ENCODE measurements at places on chromosomes 13 and 19. TPM values are rescaled to one million over a fixed set of nuclear protein-coding genes. Genes with fewer than 3 reads are reported as not detected.

The CPB2 gene
- 74.4 TPM for total RNA-seq

The TNFRSF19 gene
- 17.9 TPM for total RNA-seq

The ZNF726 gene
- total RNA-seq: 2.0 TPM

The HTR2A gene
- 0.90 TPM for total RNA-seq

DNA sequence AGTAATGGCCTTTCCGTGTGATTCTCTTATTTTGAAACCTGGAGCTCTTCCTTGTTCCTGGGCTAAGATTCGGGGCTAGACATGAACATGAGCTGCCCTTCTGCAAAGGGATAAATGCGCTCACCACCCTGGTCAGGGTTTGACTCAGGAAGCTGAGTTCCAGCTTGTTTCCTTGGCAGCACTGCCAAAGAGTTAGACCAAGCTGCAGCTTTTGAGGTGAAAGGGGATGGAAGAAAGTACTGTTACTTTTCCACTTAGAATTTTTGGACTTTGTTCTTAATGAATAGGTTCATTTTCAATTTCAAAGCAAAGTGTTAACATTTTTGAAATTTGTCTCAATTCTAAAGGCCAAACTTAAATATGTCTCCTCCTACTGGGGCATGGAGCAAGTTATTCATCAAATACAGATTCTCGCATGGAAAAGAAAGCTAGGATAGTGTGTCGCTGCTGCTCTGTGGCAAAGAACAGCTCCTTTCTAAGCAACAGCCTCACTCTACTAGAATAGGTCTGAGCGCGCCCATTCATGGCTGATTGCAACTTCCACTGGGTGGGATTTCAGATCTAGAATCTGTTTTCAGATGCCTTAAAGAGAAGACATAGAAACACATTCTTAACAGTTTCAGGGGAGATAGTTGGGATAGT is 2.2 kb downstream of the RGCC start:
- DNase-seq: no peak

- DNase-seq: peak; percentile 92
Measured at GRCh38 chr13:33285420-33286124, at the start of gene STARD13. STARD13 (minus strand) TSS chr13:33285755; CDS start chr13:33285638, 117 bp downstream.

- no peak for DNase-seq
Measured at GRCh38 chr13:26529441-26529840, 28.0 kb upstream of the WASF3 start.

DNA sequence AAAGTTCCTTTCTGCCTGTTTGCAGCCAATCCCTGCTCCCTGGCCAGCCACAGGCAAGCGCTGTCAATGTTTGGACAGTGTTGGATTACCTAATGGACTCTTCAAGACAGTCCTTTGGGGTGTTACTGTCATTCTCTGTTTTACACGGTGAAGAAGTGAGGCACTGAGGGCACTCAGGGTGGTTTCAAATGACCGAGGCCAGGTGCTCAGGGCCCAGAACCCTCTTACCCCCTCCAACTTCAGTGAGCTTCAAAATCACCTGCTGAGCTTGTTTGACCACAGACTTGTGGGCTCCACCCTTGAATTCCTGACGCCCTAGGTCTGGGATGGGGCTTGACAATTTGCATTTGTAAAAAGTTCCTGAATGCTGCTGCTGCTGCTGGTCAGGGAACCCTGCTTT is 97.9 kb downstream of the GGACT start:
- no peak for DNase-seq

- no peak for DNase-seq
Measured at GRCh38 chr19:18500799-18501198, 21.1 kb downstream of the ELL start.

GRCh38 chr19:53161123-53161522 is 2.3 kb upstream of the ZNF347 start:
- no peak for DNase-seq

GRCh38 chr19:42563352-42564210 is 31.1 kb downstream of the CEACAM8 start:
- no peak for DNase-seq

- DNase-seq: no peak
Measured at GRCh38 chr19:55305491-55305890, 19.6 kb downstream of the TMEM150B start.

DNA sequence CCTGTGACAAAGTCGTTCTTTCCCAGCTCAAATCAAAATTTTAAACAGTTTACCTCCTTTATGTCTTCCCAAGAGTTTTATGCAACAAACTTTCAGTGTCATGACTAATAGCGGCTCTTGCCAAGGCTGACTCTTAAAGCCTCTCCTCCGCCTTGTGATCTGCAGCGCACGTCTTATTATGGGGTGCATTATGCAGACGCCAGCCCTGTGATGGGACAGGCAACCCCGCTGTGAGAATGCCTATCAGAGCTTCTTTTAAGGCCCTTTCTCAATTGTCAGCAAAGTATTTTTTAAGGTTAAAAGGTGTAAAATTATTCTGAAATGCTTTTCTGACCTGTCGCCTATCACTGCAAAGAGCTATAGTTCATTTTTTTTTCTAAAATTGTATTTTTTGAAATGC is 152.8 kb downstream of the SOX1 start:
- no peak for DNase-seq

DNA sequence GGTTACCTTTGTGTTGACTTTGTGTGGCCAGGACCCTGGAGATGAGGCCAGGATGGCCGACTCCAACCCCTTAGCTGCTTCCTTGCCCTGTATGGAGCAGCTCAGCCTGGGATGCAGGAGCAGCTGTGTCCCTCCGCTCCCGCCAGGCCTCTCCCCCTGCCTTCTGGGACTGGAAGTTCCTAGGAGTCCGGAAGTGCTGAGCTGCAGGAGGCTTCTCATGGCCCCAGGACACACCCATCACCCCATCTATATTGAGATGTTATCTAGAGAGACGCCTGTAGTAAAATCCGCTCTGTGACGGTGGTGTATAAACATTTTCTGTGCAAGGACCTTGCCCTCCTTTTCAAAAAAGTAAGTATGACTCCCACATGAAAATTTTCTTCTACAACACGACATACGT is 27.0 kb downstream of the WTIP start:
- peak; percentile 61 for DNase-seq

GRCh38 chr13:76641056-76641455 is 245.1 kb downstream of the KCTD12 start:
- no peak for DNase-seq

GRCh38 chr13:91017031-91017668 is 330.3 kb upstream of the MIR17HG start:
- DNase-seq: peak; percentile 41

- no peak for DNase-seq
Measured at GRCh38 chr13:98514288-98514687, 62.6 kb downstream of the STK24 start.

- DNase-seq: no peak
Measured at GRCh38 chr19:51361239-51361638, 4.9 kb downstream of the ETFB start.

DNA sequence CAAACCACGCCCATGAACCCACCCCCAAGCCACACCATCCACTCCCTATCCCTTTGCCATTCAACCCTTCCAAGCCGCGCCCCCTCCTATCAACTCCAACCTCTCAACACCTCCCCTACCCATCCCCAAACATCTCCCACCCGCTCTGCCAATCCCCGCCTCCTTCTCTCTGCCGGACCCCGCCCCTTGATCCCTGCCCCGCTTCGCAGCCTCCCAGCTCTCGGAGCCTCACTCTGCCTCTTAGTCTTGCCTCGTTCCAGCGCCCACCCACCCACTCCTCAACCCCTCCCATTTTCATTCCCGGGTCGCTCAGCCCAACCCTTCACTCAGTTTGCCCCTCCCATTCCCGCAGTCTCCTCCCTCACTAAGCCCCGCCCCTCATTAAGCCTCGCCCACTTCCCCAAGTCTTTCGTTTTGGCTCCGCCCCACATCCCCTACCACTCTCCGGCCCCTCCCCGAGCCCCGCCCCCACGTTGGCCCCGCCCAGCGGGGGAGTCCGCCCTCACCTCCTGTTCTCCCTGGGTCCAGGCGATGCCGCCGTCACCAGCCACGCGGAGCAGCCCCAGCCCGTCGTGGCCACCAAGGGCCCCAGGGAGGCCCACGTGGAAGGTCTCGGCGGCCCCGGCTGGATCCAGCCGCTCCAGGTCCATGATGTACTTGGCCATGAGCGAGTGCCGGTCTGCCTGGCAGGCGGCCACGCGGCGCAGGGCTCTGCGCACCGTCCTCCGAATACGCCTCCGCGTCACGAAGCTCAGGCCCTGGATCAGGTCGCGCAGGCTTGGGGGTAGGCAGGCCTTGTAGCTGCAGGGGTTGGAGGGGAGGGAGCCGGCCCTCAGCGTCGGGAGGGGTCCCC is 5.7 kb downstream of the JAK3 start:
- peak; percentile 79 for DNase-seq

DNA sequence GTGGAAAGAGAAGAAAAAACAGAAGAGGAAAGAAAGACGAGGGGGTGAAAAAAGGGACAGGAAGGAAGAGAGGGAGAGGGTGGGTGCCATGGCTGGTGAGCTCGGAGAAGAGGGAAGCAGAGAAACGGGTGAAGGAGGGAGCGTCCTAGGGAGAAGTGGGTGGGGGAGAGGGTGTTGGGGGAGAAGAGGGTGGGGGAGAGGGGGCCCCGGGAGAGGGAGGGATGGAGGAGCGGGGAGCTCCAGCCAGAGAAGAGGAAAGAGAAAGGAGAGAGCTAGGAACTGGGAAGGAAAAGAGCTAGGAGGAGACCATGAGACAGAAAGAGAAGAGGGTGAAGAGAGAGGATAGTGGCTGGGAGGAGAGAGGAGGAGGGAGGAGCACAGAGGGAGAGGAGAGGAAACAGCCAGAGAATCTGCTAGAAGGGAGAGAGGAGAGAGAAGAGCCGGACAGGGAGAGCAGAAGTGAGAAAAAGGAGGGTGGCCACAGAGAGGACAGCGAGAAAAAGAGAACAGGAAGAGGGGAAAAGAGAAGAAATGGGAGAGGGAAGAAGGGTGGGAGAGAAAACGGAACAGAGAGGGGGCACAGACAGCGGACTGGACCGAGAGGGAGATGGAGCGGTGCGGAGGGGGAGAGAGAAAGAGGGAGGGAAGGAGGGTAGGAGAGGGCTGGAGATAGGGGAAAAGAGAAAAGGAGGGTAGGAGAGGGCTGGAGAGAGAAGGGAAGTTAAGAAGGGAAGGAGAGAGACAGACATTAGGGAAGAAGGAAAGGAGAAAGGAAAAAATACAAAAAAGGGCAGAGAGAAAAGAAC is 11.9 kb upstream of the GARIN5A start:
- peak; percentile 23 for DNase-seq

- DNase-seq: no peak
Measured at GRCh38 chr13:112270951-112271350, 105.2 kb upstream of the SPACA7 start.

- no peak for DNase-seq
Measured at GRCh38 chr13:42592915-42593900, 19.3 kb downstream of the TNFSF11 start.

DNA sequence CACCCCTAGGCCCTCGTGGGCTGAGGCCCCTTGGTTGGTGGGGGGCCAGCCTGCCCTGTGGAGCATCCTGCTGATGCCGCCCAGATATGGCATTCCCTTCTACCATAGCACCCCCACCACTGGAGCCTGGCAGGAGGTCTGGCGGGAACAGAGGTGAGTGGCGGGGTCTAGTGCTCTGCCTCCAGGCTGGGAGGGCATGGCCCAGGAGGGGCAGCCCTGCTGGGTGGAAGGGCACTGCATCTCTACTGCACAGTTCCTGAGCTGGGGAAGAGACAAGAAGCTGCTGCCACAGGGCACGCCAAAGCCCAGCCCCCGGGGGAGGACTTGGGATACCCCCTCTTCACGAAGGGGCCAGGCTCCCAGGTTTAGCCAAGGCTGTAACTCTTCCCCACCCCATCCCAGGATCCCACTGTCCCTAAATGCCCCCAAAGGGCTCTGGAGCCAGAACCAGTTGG is 2.4 kb upstream of the KMT2B start:
- DNase-seq: no peak

- no peak for DNase-seq
Measured at GRCh38 chr19:8138201-8138600, 11.2 kb downstream of the FBN3 start.
